Activated T-cell treated with anti-CD3 and anti-CD28 coated beads, Interleukin-2, amount 50 U/mL, for 24 hours (primary cell): ENCODE measurements at places on chromosomes 6 and 20.

GRCh38 chr6:21596949-21597682 lies 3.6 kb downstream of the SOX4 start:
- DNase-seq = no peak

DNA sequence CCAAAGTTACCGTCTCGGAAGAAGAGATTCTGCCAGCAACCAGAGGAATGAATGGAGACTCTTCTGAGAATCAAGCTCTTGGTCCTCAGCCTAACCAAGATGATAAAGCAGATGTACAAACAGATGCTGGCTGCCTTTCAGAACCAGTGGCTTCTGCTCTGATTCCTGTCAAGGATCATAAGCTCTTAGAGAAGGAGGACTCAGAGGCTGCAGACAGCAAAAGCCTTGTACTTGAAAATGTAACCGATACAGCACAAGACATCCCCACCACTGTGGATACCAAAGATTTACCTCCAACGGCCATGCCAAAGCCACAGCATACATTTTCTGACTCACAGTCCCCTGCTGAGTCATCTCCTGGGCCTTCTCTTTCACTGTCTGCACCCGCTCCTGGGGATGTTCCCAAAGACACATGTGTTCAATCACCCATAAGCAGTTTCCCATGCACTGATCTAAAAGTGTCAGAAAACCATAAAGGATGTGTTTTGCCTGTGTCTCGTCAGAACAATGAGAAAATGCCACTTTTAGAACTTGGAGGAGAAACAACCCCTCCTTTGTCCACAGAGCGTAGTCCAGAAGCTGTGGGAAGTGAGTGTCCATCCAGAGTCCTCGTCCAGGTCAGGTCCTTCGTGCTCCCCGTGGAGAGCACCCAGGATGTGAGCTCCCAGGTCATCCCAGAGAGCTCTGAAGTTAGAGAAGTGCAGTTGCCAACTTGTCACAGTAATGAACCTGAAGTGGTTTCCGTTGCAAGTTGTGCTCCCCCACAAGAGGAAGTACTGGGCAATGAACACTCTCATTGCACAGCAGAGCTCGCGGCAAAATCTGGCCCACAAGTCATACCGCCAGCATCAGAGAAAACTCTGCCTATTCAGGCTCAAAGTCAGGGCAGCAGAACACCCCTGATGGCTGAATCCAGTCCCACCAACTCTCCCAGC lies 109.6 kb downstream of the RTN4IP1 start:
- DNase-seq = peak; percentile 75

GRCh38 chr20:48066851-48067250 lies 281.6 kb upstream of the SULF2 start:
- DNase-seq = no peak

- no peak for DNase-seq
Observed at GRCh38 chr20:63238514-63239125, 2.9 kb downstream of the BIRC7 start.

GRCh38 chr6:55438203-55438602 lies 110.9 kb downstream of the GFRAL start:
- DNase-seq = no peak

GRCh38 chr6:56842686-56843475 lies 112.0 kb upstream of the BEND6 start:
- DNase-seq = peak; percentile 39

DNA sequence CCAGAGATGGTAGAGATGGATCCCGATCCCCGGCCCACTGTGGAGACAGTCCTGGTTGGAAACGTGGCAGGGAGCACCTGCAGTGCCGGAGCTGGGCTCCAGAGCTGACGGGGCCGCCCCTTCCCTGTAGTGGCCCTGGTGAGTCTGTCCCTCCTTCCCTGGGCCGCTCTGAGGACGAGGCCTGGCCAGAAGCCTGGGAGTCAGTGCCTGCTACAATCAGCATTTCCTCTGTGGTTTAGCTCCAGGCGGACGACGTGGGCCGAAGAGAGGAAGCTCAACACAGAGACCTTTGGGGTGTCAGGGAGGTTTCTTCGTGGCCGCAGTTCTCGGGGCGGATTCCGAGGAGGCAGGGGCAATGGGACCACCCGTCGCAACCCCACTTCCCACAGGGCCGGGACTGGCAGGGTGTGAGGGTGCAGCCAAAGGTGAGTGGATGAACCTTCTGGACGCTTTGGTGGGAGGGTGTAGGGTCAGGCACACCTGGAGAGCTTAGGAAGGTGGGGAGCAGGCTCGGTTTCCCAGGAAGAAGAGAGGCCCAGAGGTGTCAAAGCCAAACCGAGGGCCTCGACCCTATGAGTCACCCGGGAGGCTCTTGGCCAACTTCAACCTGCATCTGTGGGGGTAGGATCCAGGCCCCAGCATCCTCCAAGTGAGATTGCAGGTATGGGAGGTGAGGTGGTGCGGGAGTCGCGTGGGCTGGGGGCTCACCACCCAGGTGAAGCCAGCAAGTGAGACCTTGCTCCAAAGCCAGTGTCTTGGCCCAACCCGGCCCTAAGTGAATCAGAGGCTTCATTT lies 9.9 kb downstream of the PSMA7 start:
- DNase-seq = no peak

GRCh38 chr6:39100358-39100757 lies 14.6 kb downstream of the SAYSD1 start:
- DNase-seq = no peak

- DNase-seq = no peak
Observed at GRCh38 chr6:15395087-15395486, 149.2 kb downstream of the JARID2 start.

DNA sequence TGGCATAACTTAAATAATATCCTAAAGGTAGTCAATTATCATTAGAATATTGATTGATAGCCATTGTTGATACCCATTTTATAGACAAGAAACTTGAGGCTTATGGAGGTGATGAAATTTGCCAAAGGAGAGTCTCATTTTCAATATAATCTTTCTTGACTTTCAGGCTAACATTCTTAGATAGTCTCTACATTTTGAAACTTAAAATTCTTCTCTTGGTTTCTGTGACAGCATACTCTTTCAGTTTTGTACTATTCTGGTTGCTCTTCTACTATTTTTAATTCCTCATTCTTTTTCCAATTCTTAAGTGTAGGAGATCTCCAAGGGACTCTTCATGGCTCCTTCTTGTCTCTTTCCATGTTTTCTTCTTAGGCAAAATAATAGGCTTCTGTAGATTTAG lies 3.7 kb upstream of the SH3BGRL2 start:
- DNase-seq = no peak

GRCh38 chr6:8831366-8832152 lies 396.2 kb upstream of the SLC35B3 start:
- DNase-seq = no peak

DNA sequence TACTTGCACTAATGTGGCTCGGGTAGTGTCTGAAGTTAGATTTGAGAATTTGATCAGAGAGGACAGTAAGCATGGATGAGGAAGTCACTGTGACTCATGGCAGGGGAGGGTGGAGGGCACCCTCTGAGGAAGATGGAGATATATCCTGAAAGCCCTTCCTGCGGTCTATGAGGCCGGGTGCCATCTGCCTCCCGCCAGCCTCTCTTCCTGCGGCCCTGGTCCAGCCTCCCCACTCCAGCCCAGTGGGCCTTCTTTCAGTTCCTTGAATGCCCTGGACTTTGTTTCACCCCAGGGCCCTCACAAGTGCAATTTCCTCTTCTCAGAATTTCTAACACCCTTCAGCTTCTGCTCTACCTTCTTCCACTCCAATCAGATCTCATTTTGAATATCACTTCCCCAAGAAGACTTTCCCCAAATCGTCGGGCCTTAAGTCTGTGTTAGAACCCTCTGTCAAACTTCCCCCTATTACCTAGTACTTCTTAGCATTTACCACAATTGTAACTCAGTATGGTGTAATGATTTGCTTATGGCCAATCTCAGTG lies 20.2 kb upstream of the TNFAIP3 start:
- no peak for DNase-seq

DNA sequence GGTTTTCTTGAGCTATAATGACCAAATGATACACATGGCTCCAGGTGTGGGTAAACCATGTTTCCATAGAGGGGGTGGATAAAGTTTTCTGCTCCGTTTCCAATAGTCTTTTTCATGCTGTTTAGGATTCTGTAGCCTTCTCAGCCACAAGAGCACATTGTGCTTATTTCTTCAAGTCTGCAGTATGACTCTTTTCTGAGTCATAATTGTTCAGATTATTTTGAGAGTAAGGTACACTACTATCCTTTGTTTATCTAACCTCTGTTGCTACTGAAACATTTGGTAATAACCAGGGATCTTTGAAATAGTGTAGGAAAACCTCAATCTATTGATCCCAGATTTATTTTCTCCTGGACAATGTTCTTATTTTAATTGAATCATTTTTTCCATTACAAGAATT lies 247.9 kb upstream of the BMP2 start:
- no peak for DNase-seq

DNA sequence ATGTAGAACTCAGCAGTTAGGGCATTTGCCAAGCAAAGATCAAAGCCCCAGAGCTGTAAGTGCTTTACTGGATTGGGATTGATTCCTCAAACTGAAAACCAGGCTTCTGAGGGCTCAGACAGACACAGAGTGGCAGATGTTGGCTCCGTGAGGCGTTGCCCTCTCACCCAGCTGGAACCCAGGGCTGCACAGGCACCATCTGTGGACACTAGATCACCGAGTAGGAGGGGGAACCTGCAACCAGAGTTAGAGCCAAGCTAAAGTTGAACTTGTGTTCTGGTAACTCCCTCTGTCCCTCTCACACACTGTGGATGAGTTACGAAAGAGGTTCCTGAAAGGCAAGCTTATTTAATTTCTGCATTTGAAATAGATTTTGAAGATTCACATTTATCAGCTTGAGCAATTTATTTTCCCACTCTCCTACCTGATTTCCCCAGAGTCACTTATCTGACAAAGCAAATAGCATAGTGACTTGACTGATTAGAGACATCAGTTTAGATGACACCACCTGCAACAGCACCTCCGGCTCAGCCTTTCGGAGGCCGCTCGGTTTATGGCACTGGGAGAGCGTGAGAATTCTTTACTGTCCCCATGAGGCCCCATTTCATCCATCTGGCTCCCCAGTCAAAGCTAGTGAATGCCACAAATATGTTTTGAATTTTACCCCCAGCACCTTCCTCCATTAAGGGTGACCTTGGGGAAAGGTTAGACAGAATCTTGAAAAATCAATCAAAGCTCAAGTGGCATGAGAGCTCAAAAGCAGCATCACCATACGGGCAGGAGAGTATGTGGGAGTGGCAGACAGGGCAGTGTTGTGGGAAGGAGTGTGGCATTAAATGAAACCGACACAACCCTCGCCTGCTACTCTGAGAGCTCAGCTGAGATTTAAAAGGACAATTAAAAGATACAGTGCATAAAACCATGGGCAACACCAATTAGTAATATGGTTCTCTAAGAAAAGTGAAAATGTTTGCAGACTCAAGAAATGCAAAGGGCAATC lies 48.5 kb downstream of the RPF2 start:
- DNase-seq = no peak

DNA sequence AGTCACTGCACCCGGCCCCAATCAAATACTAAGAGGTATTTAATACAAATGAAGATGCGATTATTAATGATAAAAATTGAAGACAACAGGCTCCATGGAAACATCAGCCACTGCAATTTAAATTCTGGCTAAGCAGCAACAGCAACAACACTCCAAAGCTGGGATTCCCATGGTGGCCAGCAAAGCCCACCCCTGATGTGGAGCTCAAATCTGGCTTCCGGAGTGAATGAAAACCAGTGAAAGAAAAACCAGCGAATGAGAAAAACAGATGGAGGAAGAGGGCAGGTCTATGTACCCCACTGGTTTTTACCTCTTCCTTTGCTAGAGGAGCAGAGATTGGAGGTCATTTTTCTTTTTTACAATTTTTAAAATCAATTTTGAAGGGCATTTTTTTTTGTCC lies 135.9 kb upstream of the PDE10A start:
- no peak for DNase-seq

GRCh38 chr6:36130667-36131510 lies 576 bp downstream of the MAPK13 start:
- peak; percentile 78 for DNase-seq

DNA sequence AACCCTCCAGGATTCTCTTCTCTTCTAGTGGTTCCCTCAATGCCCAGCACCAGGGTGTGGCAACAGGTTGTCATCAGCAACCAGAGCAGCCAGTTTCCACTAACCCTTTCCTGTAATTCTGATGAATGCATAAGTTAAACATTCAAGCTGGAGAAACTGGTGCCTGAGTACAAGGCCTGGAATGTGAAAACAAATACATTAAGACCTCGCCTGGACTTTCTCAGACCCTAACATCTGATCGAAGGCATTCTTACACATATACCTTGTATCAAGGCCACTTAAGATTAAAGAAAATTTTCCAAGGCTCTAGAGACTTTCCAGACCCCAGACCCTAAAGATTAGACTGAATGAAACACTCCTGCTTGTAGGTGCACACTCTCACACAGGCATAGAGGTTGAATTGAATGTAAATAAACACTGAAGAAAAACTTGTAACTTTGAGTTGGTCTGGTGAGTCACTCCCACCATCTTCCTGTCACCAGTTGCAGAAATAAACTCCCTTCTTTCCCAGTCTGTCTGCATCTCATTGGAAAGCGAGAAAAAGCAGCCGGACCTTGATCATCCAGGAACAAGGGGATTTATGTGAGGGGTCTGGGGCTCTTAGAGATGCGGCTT lies 9.0 kb downstream of the LRP11 start:
- DNase-seq = no peak

DNA sequence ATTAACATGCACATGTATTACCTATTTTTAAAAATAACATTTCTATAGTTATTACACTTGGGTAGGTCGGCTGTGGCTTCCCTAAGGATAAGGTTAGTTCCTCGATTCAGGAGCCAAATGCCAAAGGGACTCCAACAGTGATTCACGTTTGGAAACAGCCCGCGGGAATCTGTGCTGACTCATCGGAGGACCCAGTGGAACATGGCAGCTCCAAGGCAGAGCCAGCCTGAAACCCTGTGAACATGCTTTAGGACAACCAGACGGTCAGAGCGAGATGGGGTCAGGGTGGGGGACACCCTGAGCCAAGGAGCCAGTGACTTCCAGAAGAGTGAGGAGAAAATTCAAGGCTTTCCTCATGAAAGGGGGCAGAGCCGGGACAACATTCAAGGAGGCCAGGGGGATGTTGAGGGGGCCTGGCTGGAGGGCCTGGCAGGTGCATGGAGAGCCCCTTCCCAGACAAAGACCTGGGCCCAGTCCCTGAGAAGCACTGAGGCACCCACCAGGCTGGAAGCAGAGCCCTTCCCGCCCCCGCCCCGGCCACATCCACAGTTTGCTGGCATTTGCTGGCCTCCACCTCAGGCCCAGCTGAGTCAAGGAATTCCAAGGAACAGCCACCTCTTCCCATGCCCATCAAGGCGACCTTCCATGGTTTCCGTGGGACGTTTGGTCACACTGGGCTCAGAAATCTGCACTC lies 133.2 kb downstream of the SNX5 start:
- no peak for DNase-seq

GRCh38 chr20:49631061-49631716 lies 63.3 kb upstream of the PTGIS start:
- no peak for DNase-seq

DNA sequence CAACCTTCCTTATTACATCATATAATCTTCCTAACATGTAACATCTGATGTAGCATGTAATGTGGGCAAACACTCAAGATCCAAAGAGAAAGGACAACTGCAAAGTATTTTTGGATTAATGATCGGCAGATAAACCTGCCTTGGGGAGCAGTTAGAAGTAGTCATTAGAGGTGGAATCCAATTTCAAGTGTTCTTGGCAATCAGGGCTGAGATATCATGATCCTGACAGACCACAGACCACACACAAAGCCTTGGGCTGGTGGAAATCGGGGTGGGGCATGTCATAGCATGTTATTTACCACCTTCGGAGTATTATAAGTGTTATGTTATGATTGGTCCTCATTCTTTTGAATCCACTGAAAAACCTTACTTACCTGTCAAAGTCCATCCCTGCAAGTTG lies 16.3 kb downstream of the NCOA5 start:
- DNase-seq = no peak

GRCh38 chr6:87237804-87238203 lies 82.4 kb downstream of the ZNF292 start:
- DNase-seq = no peak

GRCh38 chr20:57048027-57048869 lies 218.2 kb downstream of the BMP7 start:
- no peak for DNase-seq
